DMS79 (cell line): ENCODE measurements at places on chromosomes 3 and 15.
A peak's percentile ranks its signal among the peaks of the same experiment; 100 is the strongest.

- DNase-seq, result no peak
Measured at GRCh38 chr3:87997298-87997697, 61.5 kb downstream of the CGGBP1 start.

DNA sequence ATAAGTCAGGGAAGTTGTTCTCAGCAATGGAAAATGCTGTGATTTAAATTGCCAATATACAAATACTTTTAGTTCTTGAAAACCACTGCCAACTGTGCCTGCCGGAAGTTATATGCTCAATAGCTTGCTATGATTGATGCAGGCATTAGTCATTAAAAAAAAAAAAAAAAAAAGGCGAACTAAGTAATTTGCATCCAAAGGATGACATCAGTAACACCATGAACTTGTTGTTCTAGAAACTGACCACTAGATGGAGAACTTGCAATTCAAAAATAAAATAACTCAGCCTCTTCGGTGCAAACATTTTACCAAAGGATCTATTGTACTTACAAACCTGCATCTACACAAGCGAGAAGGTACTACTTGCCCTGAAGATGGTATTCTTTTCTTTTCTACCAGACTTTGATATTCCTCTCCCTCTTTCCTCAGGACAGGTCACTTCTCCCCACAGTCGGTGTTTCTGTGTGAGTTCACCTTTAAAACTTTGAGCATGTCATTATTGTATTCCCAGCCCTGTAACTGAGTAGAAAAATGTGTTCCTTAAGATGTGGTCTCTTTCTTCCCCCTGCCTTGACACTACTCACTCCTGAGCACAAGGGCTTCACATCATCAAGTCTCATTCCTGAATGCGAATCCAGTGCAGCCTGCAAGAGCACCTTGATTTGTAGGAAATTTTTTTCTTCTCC is 115.0 kb upstream of the VEPH1 start:
- DNase-seq, result peak; percentile 4

- no peak for DNase-seq
Measured at GRCh38 chr15:66674756-66675155, 27.3 kb upstream of the SMAD6 start.

GRCh38 chr3:188003188-188004171 is 150.5 kb upstream of the LPP start:
- no peak for DNase-seq

DNA sequence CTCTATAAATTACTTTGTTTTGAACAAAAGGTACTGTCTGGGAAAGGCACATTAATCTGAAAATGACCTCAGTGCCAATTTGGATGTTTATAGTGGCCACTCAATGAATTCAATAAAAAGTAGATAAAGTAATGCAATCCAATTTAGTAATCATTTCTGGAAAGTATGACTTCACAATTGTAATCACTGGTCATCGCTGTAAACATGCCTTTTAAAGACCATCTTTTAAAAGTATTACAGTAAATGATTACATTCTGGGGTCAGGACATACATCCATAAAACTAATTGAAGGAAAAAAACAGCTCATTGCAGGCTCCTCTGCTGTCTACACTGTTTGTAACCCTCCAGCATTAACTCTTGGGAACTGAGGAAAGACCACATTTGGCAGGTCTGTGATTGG is 43.2 kb downstream of the HRH1 start:
- DNase-seq, result no peak

DNA sequence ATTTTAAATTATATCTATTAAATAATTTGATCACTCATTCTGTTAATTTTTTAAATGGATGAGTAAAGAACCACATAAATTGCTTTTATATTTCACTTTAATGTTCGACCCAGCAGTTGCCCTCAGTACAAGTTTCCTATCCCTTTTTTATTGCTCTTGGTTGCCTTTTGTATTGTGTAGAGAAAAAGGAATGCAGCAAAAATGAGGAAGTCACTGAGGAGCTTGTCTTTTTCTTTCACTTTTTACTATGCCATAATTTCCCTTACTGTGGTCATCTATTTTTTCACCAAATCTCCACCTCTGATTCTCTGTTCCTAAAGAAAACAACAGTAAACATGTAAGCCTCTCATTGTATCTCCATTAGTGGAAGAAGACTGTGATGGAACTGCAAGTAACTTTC is 122.7 kb downstream of the B3GALNT1 start:
- no peak for DNase-seq

GRCh38 chr3:49131040-49131439 is 1.8 kb downstream of the LAMB2 start:
- no peak for DNase-seq

DNA sequence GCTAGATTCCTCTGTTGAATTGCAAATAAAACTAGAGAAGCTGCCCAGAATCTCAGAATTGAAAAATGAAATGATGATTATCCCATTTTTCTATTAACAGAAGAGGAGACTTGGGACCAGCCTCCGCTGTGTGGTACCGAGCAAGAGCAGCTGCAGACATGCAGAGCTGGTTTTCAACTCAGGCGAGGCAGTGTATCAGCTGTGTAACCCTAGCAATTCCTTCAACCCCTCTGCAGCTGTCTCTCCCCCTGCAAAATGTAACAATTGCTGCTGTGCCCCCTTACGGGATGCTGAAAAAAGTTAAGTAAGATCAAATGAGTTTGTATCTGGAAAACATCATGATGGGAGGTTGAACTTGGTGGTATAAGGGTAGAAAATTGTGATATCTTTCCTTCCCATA is 98.5 kb upstream of the C3orf80 start:
- DNase-seq, result no peak

DNA sequence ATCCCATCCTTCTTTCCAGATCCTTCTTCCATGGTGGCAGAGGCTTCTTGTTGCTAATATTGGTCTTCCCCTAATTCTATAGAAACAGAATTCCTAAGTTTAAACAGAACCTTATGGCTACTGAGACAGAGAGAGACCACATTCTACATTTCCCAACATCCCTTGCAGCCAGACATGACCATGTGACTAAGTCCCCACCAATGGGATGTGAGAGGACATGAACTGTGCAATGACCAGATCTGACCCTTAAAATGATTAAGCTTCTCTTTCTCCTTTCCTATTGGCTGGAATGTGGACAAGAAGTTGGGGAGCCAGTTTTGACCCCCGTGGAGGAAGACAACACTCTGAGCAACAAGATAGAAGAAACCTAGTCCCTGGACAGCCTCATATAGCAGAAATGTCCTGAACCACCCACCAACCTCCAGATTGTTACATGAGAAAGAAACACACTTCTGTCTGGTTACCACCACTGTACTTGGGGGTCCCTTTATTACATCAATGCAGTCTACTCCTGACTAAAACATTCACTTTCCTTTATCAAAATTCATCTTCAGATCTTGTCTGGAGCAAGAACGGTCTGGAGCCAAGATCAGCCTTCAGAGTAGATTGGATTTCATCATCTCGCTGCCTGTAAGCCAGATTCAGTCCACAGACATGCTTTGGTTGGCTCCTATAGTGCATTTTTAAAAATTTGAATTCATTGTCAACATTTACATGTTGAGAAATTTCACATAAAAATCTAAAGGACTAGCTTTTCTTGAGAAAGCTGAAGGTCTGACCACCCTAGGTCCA is 183.9 kb downstream of the SHQ1 start:
- DNase-seq, result no peak

DNA sequence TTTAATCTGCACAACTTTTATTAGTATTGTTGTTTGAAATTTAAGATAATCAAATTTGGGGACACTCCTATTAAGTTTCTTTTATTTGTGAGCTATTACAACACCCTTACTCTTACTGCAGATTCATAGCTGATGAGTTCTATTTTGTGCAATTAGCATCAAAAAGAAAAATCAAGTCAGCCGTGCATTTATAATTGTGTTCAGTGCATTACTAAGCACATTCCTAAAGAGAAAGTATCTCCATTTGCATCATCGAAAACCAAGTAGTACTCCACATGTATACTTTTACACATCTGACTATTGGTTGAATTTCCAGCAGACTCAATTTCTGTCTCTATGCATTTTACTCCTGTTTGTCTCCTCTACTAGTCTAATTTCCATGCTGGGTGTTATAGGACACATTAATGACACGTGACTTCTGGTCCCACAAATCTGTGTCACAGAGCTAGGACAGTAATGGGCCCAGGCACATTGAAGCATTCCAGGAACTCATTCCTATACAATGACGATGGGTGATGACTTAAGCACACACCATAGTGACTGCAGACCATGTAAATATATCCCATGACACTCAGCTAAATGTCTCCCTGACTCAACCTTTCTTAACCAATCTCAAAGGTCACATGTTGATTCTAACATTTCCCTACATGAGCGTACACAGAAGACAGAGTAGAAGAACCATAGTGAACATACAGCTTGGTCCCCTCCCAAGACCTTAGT is 477.5 kb downstream of the LPP start:
- no peak for DNase-seq

DNA sequence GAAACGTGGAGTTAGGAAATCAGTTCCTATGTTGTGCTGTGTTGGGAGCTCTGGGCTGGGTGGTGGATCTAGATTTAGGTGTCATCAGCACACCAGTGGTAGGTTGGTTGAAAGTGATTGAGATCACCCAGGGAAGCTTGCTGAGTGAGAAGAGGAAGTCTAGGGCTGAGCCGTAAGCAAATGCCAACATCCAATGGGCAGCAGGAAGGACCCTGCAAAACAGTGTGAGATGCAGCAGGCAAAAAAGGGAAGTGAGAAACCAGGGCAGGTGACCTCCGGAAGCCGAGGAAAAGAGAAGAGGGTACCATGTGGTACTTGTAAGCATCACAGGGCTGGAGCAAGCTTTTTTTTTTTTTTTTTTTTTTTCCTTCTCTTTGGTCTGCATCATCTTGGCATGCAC is 15.9 kb upstream of the COPG1 start:
- no peak for DNase-seq

DNA sequence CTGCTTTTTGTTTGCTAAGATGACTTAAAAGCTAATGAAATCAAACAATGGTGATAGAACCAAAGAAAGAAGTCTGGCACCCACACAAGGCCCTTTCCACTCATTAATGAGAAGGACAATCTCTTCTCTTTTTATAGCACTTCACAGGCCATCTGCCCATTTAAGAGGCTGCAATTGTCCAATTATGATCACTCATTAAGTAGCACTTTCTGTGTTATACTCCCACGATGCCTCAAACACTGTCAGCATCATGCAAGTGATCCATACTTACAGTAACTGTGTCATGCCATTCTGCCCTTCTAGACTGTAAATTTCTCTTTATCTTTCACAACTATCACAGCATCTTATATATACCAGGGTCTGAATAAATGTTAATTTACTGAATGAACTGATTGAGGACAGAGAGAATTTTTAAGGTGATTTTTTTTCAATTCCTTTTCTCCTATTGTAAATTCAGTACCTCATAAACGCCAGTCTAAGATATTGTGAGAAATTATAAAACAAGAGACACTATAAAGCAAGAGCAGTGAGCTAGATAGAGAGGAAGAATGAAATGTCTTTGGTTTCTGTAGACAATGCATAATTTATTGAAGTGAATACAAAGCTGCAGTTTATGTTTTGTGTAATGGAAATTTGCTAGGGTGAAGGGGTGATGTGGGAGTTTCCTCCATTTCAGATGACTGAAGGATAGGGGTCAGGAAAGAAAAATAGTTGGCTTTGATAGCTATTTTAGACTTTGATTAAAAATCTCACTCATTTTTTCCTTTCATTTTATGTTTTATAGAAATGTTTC is 17.3 kb downstream of the CD200 start:
- no peak for DNase-seq

- no peak for DNase-seq
Measured at GRCh38 chr3:165254812-165255211, 58.6 kb upstream of the SLITRK3 start.

DNA sequence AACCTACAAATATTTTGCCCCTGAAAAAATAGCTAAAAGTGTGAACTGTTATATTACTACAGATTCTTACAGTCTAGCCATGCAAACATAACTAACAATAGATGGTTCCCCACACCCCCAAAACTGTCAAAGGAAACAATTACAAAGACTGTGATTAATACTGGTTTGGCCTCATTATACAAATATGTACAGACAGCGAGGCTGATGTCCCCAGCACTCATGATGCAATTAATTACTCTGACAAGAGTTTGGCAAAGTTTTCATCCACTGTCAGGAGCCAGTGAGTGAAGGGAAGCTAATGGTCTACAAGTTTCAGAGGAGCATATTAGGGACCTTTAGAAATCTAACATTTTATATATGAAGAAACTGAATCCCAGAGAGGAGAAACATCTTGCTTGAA is 61.0 kb downstream of the HMG20A start:
- DNase-seq, result no peak

DNA sequence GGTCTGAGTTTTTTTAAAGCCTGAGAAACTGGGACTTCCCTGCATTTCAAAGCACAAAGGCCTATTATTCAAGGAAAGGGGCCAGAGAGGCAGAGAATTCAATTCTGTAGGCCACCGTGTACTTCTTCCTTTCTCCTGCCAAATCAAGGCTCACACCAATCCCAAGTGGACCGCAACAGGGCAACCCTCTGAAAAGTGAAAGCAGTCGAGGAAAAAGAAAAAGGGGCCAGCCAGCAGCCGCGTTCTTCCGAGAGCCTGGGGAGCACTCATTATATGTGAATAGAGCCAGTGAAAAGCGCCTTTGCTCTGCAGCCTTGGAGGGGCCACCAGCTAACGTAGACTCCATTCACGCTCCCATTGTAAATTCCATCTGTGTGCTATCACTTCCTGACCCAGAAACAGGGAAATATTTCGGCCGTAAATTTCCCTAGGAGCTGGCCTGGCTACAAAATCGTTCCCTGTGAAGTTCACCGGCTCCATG is 45.9 kb upstream of the THUMPD3 start:
- DNase-seq, result no peak

- DNase-seq, result no peak
Measured at GRCh38 chr3:23829242-23829934, 23.6 kb downstream of the UBE2E1 start.

GRCh38 chr15:67472957-67473356 is 48.0 kb upstream of the C15orf61 start:
- DNase-seq, result no peak

GRCh38 chr3:113274425-113275257 is 63.3 kb downstream of the BOC start:
- DNase-seq, result no peak

GRCh38 chr3:18124501-18124900 is 300.6 kb downstream of the SATB1 start:
- no peak for DNase-seq
